Urinary bladder (tissue), 4 donors: ENCODE measurements at places on chromosomes 7 and 10.

- DNase-seq: no peak
Observed at GRCh38 chr7:142940966-142941535, 1.8 kb downstream of the LLCFC1 start.

DNA sequence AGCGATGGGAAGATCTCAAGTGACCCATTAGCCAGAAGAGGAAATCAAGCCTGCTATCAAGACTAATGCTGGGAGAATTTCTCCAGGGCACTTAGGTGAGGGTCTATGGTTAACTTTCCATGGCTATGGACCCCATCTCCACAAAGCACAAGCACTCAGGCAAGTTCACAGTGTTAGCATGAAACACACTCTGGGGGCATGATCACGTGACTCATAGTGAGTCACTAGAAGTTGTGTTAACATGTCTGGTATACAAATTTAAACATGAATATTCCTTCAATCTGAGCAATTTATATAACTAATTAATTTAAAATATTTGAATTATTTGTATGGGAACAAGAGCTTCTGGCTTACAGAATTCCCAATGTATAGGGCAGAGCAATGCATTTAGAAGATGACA lies 131.8 kb downstream of the FAM204A start:
- DNase-seq: no peak

DNA sequence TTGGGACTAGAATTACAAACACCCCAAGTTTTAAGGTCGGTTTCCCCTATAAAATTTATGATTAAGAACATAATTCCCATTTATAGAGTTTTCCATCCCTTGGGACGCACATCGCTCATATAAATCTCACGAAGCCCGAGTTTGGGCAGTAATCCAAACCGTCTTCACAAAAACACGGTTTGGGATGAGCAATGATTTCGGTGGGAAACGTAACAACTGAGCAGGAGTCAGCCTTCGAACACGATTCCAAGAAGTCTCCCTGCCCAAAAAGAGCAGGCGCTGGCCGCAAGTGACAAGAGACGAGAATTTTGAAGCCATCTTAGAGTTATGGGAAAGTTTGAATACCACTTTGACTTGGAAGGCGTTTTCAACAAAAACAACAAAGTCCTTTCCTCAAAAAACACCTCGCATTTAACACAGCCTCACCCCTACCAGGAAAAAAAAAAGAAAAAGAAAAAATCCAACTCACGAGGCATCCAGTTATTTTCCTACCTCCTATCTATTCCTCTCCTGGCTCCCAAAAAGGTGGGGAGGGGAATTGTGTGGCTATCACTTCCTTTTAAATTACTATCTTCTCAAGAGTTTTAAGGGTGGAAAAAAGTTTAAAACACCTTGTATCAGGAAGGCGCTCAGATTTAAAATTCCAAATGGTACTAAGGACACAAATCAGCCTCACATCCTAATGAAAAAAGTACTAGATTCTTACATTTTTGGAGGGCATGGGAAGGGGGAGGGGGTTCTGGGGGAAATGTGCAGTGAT lies 1.6 kb downstream of the SEPHS1 start:
- no peak for DNase-seq

- no peak for DNase-seq
Observed at GRCh38 chr10:125692601-125693523, 9.9 kb upstream of the TEX36 start.

- no peak for DNase-seq
Observed at GRCh38 chr10:101214446-101215396, 14.5 kb downstream of the LBX1 start.

GRCh38 chr10:78894841-78895195 lies 173.9 kb upstream of the ZMIZ1 start:
- DNase-seq: no peak

DNA sequence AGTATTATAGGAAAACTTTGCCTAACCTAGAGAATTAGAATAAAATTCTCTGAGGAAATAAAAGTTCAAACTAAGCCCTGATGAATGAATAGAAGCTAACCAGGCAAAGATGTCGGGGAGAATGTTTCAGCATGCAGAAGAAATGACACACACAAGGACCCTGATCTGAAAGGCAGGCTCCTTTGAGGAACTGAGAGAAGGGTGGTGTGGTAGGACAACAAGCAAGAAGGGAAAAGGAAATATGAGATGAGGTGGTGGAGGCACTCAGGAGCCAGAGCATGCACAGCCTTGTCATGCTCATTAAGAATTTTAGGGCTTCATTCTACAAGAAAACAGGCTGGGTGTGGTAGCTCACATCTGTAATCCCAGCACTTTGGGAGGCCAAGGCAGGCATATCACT lies 90.6 kb downstream of the ARHGAP12 start:
- DNase-seq: no peak

GRCh38 chr10:89303161-89303560 lies 1.3 kb downstream of the IFIT2 start:
- DNase-seq: no peak

- DNase-seq: no peak
Observed at GRCh38 chr10:7533657-7534479, 123.0 kb upstream of the SFMBT2 start.

- no peak for DNase-seq
Observed at GRCh38 chr10:111338035-111338434, 261.2 kb downstream of the ADRA2A start.

DNA sequence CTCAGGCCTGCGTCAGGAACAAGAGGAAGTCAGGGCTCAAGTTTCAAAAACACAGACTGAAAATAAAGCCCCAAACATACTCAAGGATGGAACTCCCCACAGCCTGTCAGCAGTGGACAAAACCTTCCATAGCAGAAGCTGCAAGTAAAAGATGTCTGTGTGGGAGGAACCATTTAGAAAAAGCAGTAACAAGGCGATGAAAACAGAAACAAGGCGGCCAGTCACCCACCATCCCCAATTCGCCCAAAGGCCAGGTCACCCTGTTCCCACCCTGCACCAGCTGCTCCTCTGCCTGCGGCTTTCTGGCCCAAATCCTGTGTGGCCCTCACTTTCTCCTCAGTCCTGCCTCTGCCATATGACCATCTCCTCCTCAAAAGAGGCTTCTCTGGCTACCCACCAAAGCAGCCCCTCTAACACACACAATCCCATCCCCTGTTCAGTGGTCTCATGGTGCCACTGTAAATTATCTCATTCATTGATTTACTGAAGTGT lies 27.8 kb downstream of the KCNMA1 start:
- no peak for DNase-seq

GRCh38 chr7:44978511-44979366 lies at the start of gene MYO1G:
TSS of gene MYO1G (minus strand) at chr7:44979015. CDS start at chr7:44978961, 54 bp downstream.
- DNase-seq: no peak

DNA sequence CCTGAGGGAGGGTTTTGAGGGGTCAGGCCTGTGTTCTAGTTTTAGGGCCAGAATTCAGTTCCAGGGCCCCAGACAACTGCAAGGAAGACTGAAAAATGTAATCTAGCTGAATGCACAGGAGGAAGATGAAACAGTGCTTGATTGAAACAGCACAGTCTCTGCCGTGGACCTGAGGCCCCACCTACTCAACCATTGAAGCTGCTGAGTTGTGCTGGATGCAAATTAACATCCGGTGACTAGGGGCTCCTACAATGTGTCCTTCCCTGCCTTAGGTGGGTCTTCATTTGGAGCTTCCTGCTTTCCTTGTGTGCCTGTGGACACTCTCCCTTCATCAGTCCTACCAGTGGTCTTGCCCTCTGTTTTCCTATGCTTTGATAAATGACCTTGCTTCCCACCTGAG lies 5.7 kb downstream of the GLRX3 start:
- DNase-seq: no peak

DNA sequence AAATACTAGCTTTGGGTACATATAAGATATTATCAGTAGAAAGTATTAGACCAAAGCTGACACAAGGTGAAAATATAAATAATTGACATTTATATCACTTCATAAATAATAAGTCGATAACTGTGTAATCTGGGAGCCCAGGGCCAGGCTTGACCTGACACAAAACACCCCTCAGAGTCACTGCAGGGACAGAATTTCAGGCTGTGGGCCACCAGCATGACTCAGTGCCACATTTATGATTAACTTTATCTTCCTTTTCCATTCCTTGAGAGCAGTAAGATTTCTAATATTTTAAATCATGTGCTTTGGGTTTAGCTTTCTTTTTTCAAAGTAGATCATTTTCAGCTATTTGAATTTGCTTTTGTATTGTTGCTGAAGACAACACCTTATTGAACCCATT lies 102.9 kb upstream of the NFE2L3 start:
- DNase-seq: no peak

DNA sequence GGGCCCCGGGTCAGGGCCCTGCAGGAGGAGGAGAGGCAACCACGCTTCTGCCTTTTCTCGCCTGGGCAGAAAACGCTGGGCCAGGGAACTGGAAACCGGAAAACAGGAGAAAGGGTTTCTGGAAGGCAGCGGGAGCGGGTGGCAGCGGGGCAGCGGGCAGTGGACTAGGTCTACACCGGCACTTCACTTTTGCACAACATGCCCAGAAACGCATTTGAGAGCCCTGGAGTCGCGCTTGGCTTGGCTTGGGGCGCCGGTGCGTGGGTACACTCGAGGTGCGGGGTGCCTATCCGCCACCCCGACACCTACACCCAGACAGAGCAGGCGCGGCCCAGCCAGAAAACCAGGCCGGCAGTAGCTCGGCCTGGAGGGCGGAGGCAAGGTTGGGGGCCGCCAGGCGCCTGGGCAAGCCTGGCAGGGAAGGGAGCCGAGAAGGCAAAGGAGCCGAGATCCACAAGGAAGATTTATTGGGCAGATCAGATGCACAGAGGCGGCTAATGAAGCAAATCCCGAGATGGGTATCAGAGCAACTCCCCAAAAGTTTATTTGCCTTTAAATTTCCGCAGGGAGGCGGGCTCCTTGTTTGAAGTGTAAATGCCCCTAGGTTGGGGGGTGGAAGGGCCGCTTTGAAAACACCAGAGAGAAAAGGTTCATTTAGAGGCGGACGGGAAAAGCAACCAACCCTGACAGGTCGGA lies 3.2 kb upstream of the PAX2 start:
- DNase-seq: no peak

- no peak for DNase-seq
Observed at GRCh38 chr10:132876131-132876860, 66.1 kb downstream of the CFAP46 start.

- DNase-seq: no peak
Observed at GRCh38 chr7:132876576-132876975, 205.3 kb downstream of the CHCHD3 start.

- DNase-seq: no peak
Observed at GRCh38 chr7:11592699-11593098, 239.3 kb downstream of the THSD7A start.

GRCh38 chr10:1574719-1575118 lies 162.6 kb downstream of the ADARB2 start:
- no peak for DNase-seq

DNA sequence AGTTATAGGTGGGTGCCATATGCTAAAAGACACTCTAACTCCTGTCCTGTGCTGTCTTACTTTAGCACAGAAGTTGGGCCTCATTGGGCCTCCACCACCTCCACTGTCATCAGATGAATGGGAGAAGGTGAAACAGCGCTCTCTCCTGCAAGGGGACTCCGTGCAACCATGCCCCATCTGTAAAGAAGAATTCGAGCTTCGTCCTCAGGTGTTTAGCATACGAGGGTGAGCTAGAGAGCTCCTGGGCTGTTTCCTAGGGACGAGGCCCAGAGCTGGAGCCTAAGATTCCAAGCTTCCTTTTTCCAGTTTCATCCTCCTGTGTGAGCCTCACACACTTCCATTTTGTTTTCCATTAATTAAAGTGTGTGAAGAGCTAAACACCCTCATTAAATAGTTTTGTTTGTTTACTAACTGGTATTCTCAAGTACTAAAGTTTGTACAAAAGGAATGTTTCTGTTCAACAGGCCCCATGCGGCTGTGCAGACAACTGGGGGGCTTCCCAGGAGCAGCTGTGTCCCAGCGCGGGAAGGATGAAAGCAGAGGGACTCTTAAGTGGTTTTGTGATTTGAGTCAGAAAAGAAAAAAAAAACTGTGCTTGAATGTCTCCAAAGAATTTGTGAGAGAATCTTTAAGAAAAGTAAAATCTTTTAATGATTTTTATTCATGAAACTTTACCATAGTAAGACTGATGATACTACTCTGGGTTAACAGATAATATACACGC lies 14.1 kb downstream of the RNF32 start:
- DNase-seq: no peak

GRCh38 chr10:78542521-78542920 lies 508.9 kb downstream of the RPS24 start:
- DNase-seq: no peak

- no peak for DNase-seq
Observed at GRCh38 chr7:128904381-128905197, 5.9 kb downstream of the KCP start.

- no peak for DNase-seq
Observed at GRCh38 chr10:110010486-110011378, 2.9 kb downstream of the ADD3 start.

- DNase-seq: no peak
Observed at GRCh38 chr10:5594271-5595049, 69.7 kb downstream of the CALML3 start.

GRCh38 chr7:54397836-54398612 lies 144.2 kb upstream of the VSTM2A start:
- no peak for DNase-seq

DNA sequence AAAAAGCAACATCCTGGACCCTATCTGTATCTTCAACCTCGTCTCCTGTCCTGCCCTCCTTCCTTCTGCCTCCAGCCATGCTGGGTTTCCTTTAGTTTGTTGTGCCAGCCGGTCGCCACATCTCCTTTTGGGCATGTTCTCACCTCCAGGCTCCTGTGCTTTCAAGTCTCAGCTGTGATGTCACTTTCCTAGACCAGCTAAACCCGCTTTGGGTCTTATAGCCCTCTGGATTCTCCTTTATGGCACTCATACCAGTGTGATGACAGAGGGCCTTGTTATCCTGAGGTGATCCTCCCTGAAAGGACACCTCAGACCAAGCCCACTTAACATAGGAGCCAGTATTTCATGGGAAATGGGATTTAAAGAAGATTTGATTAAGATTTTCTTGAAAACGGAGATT lies 108.6 kb downstream of the EMX2 start:
- DNase-seq: no peak

DNA sequence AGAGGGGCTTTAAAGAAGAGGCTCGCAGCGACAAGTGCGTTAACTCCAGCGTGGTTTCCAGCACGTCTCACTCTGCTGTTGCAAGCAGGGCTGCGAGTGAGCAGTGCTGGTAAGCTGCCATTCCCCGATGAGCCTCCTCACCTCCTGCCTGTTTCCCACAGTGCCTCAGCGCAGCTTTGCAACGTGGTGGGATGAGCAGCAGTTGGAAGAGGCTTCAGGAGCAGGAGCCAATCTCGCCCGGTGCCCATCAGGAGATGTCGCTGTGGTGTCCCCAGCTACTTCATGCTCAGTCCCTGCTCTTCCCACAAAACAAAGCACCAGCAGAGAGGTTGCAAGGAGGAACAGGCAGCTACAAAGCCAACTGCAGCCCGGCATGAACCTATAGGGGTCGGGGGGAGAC lies 2.4 kb upstream of the ADARB2 start:
- no peak for DNase-seq

- no peak for DNase-seq
Observed at GRCh38 chr10:64506963-64507362, 985.8 kb downstream of the REEP3 start.
